ENCODE measurements at places on chromosomes 11 and 22.

DNA sequence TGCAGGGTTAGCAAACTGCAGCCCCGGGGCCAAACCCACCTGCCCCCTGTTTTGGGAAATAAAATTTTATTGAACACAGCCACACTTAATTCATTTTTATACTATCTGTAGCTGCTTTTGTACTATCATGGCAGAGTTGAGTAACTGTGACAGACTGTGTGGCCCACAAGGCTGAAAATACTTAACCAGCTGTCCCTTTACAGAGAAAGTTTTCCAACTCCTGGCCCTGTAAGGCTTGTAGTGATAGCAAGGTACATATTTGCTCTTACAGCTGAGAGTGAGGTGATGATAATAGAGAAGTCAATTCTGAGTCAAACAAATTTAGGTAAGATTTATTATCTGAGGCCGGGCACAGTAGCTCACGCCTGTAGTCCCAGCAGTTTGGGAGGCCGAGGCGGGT, 87.4 kb upstream of the SLC6A5 start:
- no peak for DNase-seq

DNA sequence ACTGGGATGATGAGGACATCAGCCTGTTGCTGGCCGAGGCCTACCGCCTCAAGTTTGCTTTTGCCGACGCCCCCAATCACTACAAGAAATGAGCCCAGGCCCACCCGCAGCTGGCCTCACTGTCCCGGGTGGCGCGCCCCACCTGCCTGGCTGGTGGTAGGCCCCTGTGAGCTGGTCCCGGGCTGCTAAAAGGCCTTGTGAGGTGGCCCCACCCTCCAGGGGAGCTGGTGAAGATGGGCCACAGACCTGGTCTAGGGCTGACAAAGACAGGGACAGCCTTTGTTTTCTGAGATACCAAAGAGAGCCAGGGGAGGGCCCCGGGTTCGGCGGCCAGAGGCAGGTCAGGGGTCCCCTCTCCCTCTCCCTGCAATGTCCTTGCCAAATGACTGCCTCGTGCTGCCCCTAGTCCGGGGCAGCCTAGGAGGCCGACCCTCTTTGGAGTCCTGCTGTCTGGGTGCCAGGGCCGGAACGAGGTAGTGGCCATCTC, 411.1 kb downstream of the TBC1D22A start:
- DNase-seq = no peak

DNA sequence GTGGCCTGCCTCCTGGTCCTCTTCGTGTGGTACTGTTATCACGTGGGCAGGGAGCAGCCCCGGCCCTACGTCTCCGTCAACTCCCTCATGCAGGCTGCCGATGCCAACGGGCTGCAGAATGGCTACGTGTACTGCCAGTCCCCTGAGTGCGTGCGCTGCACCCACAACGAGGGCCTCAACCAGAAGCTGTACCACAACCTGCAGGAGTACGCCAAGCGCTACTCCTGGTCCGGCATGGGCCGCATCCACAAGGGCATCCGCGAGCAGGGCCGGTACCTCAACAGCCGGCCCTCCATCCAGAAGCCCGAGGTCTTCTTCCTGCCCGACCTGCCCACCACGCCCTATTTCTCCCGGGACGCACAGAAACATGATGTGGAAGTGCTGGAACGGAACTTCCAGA, 4.7 kb downstream of the ASPHD2 start:
- DNase-seq = no peak

- DNase-seq = no peak
Measured at GRCh38 chr11:23212807-23213206, 352.5 kb upstream of the CCDC179 start.

DNA sequence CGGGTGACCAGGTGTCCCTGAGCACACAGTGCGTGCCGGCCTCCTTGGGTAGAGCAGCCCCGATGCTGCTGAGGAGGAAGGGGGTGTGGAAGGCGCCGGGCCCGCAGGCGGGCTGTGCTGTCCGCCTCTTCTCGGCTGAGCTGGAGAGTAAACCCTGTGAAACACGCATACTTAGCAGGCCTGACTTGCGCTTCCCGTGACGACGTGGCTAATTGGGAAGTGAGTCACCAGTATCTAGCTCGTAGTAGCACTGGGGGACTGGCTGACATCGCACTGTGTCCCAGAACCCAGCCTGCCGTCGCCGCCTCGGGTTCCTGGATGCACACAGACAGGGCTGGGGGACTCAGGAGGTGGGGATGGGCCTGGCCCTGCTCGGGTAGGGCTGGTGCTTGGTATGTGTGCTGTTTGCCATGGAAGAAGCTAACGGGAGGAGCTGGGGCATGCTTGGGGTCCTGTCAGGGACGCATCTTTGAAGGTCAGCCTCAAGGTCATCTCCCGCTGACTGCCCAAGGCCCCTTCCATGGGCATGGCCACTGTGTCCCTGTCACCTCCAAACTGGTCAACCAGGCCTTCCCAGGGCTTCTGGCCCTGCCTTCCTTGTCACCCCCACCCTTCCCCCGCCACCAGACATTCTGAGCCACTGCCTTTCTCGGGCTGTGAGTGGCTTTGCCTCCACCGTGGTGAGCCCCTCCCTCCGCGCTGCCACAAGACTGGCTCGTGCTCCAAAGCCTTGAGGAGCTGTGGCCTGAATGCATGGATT, 1327.0 kb downstream of the BRD1 start:
- DNase-seq = no peak

Data from C1 segment of cervical spinal cord (tissue), 14 donors.